ENCODE measurements at places on chromosomes 4 and X. TPM values are rescaled to one million over a fixed set of nuclear protein-coding genes. Genes with fewer than 3 reads are reported as not detected.

Gene NAP1L3
- 2.5 TPM for total RNA-seq

Gene RBMXL3
- total RNA-seq, result not detected

Gene KLKB1
- total RNA-seq, result 1.2 TPM

Gene PFKFB1
- total RNA-seq, result 1.6 TPM

Gene DCAF4L1
- 0.19 TPM for total RNA-seq

Gene GUCY1A1
- 0.29 TPM for total RNA-seq

- no peak for DNase-seq
These were observed 129.7 kb upstream of the FTHL17 start for GRCh38 chrX:31201503-31201902.

- DNase-seq, result no peak
These were observed 194.2 kb upstream of the NOCT start for GRCh38 chr4:138821331-138821730.

- no peak for DNase-seq
These were observed 56.0 kb downstream of the RAI2 start for GRCh38 chrX:17805120-17805519.

Measured in activated T-cell treated with anti-CD3 and anti-CD28 coated beads, Interleukin-2, amount 50 U/mL, for 72 hours (primary cell).